ENCODE measurements at places on chromosomes 12 and 14.

GRCh38 chr12:130764475-130765185 lies 48.5 kb upstream of the RIMBP2 start:
- DNase-seq: peak; percentile 49

DNA sequence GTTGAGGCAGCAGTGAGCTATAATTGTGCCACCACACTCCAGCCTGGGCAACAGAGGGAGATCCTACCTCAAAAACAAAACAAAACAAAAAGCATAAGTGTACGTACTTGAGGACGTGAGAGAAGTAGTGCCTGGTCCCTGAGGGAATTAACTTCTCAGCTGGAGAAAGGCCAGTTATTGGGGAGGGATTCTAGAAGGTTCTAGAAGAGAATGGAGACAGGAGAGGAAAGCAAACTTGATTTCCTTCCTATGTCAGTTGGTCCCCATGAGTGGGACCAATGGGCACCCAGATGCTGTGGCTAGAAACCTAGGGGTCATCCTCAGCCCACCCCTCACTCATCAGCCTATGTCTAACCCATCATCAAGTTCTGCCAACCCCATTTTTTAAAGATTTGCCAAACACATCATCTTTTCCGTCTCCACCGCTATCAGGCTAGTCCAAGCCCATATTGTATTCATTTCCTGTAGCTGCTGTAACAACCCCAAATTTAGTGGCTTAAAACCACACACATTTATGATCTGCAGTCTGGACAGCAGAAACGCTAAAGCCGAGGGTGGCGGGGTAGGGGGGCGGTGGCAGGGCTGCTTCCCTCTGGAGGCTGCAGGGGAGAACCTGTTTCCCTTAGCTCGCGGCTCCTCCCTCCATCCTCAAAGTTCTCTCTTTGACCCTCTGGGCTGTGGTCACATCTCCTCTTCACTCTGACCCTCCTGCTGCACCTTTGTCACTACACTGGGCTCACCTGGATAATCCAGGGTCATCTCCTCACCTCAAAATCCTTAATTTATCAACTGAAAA lies 7.2 kb upstream of the RBM19 start:
- DNase-seq: no peak

DNA sequence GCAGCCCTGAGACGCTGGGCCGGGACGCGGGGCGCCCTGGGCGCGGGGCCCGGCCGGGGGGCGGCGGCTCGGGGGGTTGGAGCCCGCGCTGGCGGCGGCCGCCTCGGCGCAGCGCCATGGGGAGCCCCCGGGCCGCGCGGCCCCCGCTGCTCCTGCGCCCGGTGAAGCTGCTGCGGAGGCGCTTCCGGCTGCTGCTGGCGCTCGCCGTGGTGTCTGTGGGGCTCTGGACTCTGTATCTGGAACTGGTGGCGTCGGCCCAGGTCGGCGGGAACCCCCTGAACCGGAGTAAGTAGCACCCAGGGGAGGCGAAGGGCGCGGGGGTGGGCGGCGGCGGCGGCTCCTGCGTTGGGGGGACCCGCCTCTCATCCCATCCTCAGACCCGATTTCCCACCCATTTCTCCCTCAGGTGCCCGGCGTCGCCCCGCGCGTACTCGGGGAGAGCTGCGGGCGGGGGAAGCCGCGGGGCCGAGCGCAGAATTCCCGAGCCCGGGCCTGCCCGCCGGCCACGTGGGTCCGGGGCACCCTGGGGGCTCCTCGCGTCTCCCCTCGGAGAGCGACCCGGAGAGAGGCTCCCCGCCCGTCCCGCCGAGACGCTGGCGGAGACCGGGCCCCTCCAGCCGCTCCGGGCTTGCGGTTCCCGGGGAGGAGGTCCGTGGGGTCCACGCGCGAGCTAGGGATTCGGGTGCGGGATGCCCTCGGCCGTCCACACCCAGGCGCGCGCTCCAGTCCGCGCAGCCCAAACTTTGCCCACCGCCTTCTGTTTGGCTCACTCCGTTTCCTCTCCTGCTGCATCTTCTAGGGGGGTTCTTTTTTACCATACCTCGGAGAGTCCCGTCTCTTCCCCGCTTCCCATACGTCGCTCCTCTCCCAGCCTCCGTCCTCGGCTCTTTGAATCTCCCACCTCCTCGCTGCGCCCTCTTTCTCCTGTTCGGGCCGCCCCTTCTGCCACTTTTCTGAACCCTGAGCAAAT lies 807 bp downstream of the B4GALNT3 start:
- DNase-seq: peak; percentile 24

- DNase-seq: no peak
Observed at GRCh38 chr14:69999261-69999674, 120.1 kb downstream of the SMOC1 start.

DNA sequence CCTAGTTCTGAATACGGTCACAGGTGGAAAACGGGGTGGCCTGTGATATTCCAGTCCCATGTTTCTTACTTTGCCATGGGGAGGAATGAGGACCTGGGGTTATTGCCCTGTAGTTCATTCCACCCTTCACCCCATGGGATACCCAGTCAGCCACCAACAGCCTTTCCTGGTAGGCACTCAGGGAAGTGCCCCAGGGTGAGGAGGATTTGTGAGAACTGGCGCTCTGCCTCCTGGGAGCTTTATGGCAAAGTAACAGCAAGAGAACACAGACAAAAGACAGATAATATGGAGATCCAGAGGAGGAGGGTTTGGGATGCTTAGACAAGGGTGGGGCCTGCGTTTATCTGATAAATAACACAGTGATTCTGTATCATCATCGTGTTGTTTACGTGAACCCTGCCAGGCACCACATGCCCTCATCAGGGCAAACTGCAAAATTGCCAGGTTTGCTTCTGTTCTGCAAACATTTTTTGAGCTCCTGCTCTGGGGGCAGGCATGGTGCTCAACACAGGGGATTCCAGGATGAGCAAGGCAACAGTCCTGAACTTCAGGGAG lies 223.5 kb downstream of the SLC41A2 start:
- no peak for DNase-seq

- DNase-seq: no peak
Observed at GRCh38 chr12:107115119-107115518, 21.8 kb upstream of the CRY1 start.

GRCh38 chr12:55922126-55922525 lies 5.6 kb downstream of the PYM1 start:
- DNase-seq: no peak

GRCh38 chr12:132354982-132355680 lies 25.7 kb upstream of the GALNT9 start:
- DNase-seq: no peak

DNA sequence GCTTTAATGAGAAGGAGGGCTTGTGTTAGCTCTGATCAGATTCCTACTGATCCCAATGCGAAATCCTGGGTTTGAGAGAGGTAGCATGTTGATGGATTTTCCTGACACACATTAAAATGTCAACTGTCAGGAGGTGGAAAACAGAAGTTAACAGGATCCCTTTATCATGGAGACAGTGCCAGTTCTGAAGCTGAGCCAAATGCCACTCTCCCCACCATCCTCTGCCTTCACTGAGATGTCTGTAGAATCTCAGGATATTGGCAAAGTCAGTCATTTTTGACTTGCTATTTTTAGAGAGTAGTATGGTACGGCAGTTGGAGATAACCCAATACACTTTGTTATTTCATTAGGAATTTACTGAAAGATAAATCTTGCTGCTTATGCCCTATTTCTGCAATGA lies 1816.2 kb upstream of the FLRT2 start:
- DNase-seq: no peak

DNA sequence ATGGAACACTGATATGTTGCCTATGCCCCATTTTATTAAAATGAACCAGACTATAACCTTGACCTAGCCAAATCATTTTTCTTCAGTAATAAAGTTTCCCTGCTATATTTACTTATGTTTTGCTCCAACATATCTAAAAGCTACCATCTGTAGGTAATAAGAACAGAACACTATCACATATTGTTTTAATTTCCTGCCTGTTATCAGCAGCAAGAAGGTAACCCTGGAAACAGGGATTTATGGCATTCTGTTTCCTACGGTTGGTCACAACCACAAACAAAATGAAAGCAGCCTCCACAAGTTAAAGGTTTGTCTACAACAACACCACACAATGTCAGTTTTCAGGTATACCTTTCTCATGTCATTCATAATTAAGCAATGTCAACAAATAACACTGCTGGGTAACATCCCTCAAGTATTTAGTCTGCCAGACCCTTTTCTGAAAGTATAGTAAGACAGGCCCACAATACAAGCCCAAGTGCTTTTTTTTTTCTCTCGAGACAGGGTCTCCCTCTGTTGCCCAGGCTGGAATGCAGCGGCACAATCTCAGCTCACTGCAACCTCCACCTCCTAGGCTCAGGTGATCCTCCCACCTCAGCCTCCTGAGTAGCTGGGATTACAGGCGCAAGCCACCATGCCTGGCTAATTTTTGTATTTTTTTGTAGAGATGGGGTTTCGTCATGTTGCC lies 25.5 kb downstream of the GCH1 start:
- no peak for DNase-seq

DNA sequence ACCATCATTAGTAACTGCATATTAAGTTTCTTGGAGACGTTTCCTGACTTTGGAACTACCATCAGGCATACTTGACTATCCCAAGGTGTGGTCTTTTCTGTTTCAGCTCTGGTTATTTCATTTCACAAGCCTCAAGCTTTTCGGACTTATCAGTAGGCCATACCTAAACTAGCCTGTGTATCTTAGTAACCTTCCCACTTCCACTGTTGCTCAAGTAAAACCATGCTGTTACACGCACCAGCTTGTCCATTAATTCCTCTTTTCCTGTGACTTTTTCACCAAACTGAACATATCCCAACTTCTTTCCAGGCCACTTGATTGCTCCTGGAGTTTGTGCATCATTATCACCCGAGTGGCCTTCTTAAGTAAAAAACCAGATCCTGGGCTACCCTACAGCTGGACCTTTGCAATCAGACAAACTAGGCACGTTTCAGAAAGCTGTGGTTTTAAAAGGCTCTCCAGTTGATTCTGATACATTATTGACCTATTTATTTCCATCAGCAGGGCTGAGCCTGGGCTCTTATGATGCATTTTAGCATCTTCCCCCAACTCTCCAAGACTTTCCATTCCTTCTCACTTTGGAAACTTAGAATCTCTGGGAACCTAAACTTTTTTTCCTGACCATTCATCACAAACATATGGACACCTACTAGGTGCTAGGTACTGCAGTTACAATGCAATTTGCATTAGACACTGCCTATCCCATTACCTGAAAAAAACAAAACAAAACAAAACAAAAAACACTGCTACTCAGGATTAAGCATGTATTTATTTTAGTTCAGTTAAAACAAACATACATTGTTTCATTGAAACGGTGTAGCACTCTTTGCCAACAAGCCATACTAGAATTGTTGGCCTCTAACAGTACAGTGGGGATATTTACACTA lies 14.9 kb downstream of the SLC38A2 start:
- DNase-seq: no peak

DNA sequence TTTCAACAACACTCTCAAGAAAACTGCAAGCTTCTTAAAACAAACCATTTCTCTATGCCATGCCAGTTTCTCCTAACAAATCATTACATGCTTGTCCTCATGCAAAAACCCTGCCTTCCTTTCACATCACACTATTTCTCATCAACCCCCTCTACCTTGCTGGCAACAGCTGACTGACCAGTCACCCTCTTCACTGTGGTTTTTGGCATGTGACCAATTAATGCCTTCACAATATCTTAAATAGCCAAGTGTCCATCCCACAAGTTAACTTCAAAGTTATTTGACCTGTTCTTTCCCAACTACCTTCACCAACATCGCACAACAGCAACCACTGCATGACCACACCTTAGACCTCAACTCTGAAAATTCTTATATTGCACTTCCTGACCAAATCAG lies 159.6 kb downstream of the CEP128 start:
- DNase-seq: no peak

- DNase-seq: no peak
Observed at GRCh38 chr14:50778721-50779483, 52.1 kb downstream of the NIN start.

DNA sequence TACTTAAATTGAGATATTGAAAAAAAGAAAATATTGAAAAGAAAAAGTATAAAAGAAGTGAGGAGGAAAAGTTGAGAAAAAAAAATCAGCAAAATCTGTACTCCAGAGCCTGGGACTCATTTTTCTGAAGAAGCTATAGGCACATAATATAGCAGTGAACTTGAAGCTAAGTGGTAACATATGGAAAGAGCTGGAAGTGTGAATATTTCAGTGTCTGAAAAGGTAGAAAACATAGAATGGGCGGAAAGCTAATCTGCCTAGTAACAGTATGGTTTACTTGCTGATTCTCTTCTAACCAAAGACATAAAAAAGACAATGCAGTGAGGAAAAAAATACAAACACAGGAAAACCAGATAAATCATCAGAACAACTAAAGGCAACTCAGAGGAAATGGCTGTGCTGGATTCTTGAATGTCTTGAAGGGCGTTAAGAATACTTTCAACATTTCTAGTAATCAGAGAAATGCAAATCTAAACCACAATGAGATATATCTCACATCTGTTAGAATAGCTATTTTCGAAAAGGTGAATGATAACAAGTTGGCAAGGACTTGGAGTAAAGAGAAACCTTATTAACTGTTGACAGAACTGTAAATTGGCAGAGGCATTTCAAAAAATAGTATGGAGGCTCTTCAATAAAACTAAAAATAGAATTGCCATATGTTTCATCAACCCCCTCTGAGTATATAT lies 784.6 kb downstream of the LRFN5 start:
- no peak for DNase-seq

GRCh38 chr14:98028162-98028561 lies 1231.0 kb downstream of the VRK1 start:
- DNase-seq: no peak

GRCh38 chr12:85676816-85677749 lies 159.1 kb downstream of the RASSF9 start:
- DNase-seq: no peak

DNA sequence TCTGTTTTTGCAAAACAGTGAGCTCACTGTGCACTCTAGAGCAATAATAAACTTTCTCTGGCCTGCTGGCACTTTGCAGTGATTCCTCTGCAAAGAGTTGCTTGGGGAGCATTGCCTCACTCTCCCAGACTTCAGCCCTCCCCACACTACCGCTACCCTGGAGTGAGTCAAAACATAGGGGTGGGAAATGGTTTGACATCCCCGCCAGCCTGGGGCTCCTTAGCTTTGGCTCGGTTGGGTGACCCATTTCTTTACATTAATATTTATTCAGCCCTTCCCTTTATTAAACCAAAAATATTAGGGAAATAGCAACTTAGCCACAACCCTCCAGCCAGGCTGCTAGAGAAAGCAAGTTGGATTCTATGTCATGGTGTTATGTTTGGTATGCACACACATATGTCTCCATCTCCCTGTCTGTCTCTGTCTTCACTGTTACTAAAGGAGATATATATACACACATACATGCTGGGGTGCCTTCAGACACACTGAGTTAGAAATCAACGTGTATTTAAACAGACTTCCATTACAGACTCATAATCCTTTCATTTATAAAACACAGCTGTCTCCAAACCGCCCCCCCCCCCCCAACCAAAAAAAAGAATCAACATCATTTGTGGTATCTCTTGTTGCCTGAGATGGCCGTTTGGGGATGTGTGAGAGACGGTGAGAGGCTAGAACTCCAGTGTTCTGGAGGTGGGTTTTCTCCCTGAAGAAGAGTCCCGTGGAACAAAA lies 3.4 kb upstream of the IRF2BPL start:
- DNase-seq: no peak

All from activated T-helper 2 cell treated with anti-CD3 and anti-CD28 coated beads, Interferon-gamma antibody, Interleukin-2, Interleukin-4, amounts not matched to agents 10 μg/mL and 5 μg/mL and 100 μg/mL, durations not matched to agents 14 hours and 24 hours and 36 hours (primary cell).